ENCODE measurements at places on chromosomes 5 and 9. TPM values are rescaled to one million over a fixed set of nuclear protein-coding genes. Genes with fewer than 3 reads are reported as not detected.

Gene GARIN3
- not detected for total RNA-seq

Gene F12
- 1.3 TPM for total RNA-seq

Gene BHMT
- total RNA-seq, result not detected

Gene TMEM232
- total RNA-seq, result 0.63 TPM

Gene UGCG
- total RNA-seq, result 59.7 TPM

Gene PCDH1
- total RNA-seq, result 196 TPM

Gene PNPLA7
- 0.49 TPM for total RNA-seq

Gene FOXI1
- not detected for total RNA-seq

Gene PCDHB16
- 0.63 TPM for total RNA-seq

Gene S1PR3
- total RNA-seq, result 3.1 TPM

Gene HNRNPA0
- total RNA-seq, result 14.5 TPM

Gene CDK9
- total RNA-seq, result 80.5 TPM

Gene OTULINL
- 0.49 TPM for total RNA-seq

Measured in bladder microvascular endothelial cell (primary cell).